NCI-H2081 treated with DMSO at 0.1 percent for 48 hours (cell line): ENCODE measurements at places on chromosomes 1 and 21.
A peak's percentile ranks its signal among the peaks of the same experiment; 100 is the strongest.

DNA sequence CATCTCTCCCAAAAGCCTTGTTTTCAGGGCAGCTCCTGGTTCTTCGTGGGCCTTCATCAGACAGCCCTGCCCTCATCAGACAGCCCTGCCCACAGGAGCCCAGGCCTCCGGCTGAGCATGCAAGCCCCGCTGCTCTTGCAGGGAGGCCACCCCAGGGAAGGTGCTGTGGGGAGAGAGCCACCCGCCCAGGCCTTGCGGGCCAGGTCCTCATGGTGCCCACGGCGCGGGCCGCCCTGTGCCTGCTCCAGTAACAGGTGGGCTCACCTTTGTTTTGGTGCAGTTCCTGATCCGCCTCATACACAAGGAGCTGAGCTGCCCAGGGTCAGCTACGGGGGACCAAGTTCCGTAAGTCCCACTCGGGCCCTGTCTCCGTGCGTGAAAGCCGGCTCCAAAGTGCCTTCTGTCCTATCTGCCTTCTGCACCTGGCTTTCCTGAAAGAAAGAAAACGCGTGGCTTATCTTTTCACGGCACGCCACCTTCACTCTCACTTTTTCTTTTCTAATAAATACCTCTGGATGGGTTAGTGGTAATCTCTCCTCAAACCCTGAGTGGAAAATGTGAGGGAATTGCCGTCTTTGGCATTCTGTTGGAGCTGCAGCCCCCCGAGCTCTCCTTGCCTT lies 65.9 kb downstream of the SLC37A1 start:
- DNase-seq, result no peak

DNA sequence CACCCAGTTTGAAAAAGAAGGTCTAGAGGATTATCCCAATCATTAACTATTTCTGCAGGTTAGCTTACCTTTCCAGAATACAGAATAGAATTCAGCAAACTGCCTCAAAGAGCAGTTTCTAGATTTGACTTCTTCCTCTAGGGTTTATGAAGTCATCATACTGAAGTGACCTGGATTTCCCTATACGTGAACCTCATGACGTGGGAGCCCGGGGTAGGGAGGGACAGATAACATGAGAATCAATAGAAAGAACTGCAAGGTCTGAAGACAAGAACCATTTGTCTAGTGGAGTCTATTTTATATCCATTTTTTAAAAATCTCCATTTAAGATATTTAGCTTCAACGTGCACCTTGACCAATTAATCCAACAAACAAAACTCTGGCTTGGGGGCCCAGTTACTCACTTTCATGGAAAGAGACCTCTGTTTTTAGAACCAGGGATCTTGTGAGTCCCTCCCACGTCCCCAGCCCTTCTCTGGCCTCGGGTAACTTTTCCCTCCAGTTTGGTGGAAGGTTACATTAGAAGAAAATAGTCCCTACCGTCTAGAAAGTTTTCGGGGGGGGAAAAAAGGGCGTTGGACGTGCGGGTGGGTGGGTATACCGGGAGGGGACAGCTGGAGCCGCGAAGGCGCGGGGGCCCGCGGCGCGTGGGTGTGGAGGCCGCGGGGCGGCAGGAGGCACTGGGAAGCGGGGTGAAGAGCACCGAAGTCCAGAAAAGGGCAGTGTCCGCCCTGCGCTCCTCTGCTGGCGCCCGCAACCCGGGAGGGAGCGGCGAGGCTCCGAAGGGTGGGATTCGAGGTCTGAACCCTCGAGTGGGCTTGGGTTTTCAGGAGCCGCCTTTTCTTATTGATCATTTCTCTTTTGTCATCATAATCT lies 13.8 kb upstream of the POGZ start:
- no peak for DNase-seq

- DNase-seq, result no peak
These were observed 94.5 kb downstream of the CD58 start for GRCh38 chr1:116476321-116476720.

- peak; percentile 71 for DNase-seq
These were observed 37.2 kb upstream of the IPO9 start for GRCh38 chr1:201791779-201792173.

DNA sequence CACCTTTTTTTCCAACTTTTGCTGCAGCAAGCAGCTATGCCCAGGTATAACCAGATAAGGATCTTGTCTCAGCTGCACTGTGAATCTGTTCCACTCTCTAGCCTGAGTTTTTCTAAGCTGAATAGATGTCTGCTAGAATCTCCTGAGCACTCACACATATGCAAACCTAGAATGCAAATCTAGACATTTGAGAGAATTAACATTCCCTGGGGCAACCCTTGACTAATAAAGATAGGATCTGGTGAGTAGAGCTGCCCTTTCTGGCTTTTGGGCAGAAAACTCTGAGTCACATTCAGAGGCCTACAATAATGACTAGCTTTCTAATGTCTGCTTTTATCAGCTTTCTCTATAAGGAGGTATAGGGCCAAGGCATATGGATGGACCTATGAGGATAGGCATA lies 61.4 kb upstream of the BARHL2 start:
- DNase-seq, result no peak

DNA sequence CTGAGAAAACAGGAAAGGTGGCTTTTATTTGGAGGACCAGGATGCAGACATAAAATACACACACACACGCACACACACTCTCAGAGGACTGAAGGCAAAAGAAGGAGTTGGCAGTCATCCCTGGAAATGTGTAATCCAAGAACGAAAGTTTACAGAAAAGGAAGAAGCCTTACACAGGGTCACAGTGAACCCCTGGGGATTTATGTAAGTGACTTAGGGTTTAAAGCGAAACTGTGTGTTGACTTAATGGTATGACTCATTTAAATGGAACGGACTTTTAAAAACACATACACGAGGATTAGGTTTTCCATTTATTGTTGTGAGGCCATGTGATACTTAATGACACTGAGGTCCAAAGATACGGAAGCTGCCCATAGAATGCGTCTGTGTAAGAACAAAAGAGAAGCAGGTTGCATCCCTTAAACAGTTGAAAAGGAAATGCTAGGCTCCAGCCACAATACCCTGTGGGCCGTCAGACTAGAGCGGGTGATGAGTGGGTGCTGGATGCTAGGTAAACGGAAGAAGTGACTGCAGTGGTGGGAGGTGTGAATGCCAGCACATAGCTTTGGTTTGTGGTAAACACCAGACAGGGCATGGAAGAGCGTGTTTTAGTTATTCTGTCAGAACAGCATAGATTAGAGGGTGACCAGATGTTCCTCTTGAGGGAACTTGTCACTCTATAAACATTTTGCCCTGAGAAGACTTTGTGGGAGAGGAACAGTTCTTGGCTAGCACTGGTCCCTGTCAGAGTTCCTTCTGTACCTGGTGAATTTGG lies 21.6 kb upstream of the BCL10 start:
- peak; percentile 57 for DNase-seq

- DNase-seq, result no peak
These were observed 475 bp upstream of the NPPB start for GRCh38 chr1:11858968-11859871.

DNA sequence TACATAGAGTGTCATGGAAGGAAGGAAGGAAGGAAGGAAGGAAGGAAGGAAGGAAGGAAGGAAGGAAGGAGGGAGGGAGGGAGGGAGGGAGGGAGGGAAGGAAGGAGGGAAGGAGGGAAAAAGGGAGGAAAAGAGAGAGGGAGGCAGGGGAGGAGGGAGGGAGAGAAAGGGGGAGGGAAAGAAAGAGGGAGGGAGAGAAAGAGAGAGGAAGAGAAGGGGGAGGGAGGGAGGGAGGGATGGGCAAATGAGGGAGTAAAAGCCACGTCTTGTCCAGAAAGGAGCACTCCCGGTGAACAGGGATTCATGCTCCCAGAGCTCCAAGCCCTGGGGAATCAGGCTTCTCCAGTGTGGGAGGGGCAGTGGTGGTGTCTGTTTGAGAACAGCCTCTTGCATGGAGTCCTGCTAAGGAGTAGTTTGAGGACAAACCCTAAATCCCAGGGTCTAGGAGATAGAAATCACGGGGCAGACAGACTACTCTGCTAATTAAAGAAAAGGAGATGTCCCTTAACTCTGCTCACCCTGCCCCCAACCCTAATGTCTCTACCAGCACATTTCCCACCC lies 71.6 kb downstream of the TAS1R2 start:
- no peak for DNase-seq
